ENCODE measurements at places on chromosomes 1 and 21.

DNA sequence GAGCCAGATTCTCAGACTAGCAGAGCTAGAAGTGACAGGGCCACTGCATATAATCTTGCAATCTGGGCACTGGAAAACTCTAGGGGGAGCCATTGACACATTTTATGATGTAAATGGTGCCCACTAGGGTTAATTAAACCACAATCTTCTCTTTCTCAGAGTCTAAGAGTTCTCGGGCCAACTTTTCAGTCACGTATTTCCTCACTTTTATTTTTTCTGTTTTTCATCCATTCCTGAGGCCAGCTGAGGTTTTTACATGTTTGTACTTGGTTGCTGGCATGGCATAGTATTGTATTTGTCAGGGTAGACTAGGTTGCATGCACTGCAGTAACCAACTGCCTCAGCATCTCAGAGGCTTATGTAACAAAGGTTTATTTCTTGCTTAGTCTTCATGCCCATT lies 138.2 kb downstream of the ZNF326 start:
- DNase-seq, result no peak

DNA sequence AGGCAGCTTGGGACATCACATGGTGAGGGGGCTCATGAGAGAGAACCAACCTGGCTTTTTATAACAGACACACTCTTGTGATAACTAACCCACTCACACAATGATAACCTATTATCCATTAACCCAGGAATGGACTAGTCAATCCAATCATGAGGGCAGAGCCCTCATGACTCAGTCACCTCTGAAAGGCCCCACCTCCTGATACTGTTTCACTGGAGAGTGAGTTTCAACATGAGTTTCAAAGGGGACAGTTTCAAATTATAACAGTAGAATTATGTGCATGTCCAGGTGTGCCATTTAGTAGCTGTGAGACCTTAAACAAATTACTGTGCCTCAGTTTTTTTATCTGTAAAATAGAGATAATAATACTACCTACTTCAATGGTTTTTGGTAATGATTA lies 47.6 kb upstream of the PPP2R5A start:
- no peak for DNase-seq

DNA sequence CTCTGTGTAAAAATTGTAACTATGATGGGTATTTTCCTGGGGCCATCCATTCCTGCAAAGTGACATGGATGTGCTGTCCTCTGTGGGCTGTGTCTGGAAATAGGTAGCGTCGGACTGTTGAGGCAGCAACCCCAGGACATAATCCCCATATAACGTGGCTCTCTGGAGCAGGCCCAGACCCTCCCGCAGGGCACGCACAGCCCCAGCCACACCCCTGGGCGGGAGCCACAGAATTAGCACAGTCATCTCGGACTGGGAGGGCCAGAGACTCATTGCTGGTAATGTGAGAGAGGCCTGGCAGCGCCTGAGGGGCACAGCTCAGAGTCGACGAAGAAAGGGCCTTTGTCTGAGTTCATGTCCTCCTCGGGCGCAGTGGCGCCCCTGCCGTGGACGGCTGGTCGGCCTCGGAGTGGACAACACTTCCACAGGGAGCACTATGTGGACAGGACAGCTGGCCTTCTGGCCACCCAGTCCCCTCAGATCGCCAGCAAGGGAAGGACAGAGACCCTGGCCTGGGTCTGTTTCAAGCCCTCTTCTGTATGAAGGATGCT lies 20.1 kb downstream of the SIM2 start:
- no peak for DNase-seq

- DNase-seq, result no peak
These were observed 48.3 kb downstream of the ARID4B start for GRCh38 chr1:235279694-235280093.

DNA sequence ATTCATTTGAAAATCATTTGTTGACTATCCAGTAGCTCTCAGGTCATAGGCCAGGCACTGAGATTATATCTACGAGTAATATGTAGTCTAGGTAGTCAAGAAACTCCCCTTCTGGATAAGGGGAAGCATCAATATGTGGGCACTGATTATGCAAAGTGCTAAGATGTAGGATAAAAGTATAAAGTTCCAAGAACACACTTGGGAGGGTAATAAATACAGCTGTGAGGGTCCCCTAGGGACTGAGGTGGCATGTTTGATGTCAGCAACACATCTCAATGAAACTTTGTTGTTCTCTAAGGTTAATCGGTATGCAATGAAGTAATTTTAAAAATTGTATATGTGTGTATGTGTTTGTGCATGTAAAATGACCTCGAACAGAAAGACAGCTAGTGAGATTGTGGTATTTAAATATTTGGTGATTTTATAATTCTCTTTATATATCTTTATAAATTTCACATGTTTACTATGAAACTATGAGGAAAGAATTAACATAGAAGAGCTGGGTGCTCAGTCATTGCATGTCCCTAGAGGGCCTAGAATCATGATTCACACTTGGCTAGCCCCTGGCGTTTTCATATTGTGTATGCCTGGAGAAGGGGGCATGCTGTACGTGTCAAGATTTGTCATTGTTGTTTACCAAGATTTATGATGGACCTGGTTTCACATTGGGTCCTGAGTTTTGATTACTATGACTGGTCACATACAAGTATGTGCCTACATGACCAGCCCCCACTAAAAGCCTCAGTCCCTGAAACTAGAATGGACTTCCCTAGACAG lies 140.1 kb upstream of the DUSP10 start:
- no peak for DNase-seq

- DNase-seq, result no peak
These were observed 42.0 kb upstream of the MTF1 start for GRCh38 chr1:37901191-37901892.

All from lower leg skin (tissue), 4 donors.